ENCODE measurements at places on chromosomes 12 and 14.

DNA sequence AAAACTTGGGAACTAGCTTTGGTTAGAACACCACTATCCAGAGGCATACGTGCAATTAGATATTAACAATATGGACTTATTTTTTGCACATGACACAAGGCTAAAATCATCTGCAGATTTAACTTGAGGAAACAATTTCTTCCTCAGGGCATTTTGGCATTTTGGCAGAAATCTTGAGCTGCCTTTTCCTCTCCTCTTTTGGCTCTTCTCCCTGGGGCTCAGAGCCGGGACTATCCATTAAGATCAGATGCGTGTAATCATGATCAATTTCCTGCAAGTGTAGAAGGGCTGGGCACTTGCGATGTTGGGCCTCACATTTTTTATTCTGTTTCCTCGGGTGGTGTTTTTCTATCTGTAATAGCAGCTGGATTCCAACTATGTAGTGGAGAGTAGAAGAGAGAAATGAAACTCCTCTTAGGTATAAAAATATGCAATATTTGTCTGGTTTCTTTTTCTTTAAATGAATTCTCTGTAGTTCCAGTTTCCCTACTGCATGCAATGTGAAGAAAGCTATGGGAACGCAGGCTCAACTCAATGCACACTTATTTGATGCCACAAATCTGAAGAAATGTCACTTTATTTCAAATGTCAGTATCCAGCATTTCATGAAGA, 1010.8 kb downstream of the FLRT2 start:
- DNase-seq: no peak

- no peak for DNase-seq
Measured at GRCh38 chr12:50065726-50066310, 8.4 kb downstream of the ASIC1 start.

- DNase-seq: no peak
Measured at GRCh38 chr12:128761379-128761790, 62.4 kb downstream of the SLC15A4 start.

GRCh38 chr14:79732911-79733655, 478.2 kb downstream of the DIO2 start:
- DNase-seq: no peak

DNA sequence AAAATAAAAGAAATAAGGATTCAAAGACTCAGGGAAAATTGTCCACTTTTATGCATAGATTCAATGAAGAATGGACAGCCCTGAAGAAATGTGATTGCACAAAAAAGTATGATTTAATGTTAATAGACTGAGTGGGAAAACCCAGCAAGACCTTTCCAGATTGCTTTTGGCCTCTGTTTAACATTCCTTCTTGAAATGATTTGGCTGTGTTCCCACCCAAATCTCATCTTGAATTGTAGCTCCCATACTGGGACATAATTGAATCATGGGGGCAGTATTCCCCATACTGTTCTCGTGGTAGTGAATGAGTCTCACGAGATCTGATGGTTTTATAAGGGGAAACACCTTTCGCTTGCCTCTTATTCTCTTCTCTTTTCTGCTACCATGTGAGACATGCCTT, 1316.9 kb upstream of the SEL1L start:
- no peak for DNase-seq

- no peak for DNase-seq
Measured at GRCh38 chr12:26058308-26058707, 66.5 kb downstream of the BHLHE41 start.

- DNase-seq: no peak
Measured at GRCh38 chr12:2860170-2860569, 3.3 kb upstream of the TEX52 start.

DNA sequence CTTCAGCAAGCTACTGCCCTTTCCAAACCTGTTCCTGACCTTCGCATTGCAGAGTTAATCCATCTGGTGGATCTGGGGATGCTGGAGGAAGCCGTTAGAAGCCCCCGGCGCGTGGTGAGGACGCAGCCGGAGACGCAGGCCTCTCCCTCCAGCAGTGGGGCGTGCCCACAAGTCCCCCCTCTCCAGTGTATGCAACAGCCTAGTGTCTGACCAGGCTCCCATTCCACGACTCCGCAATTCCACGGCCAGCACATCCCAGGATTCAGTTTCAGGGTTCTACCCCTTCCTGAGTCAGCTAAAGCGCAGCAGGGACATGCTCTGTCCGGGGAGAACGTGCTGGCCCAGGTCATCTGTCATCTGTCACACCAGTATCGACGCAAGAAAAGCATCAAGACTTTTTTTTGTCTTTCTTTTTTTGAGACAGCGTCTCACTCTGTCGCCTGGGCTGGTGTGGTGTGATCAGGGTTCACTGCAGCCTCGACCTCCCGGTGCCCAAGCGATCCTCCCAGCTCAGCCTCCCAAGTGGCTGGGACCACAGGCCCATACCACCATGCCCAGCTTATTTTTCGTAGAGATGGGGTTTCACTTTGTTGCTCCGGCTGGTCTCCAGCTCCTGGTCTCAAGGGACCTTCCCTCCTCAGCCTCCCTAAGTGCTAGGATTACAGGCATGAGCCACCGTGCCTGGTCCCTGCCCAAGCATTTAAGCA, 8.0 kb upstream of the DYNC1H1 start:
- no peak for DNase-seq

- DNase-seq: no peak
Measured at GRCh38 chr12:82955043-82955442, 268.3 kb downstream of the TMTC2 start.

GRCh38 chr12:130469552-130469951, 131.9 kb downstream of the PIWIL1 start:
- DNase-seq: no peak

GRCh38 chr12:68043435-68043834, 54.2 kb downstream of the IFNG-AS1 start:
- no peak for DNase-seq

- no peak for DNase-seq
Measured at GRCh38 chr12:66036317-66036716, 94.2 kb downstream of the LLPH start.

- DNase-seq: no peak
Measured at GRCh38 chr14:71397371-71397770, 490.1 kb downstream of the PCNX1 start.

GRCh38 chr12:94179723-94180122, 31.3 kb downstream of the PLXNC1 start:
- DNase-seq: no peak

- no peak for DNase-seq
Measured at GRCh38 chr12:106171117-106171750, 32.5 kb upstream of the NUAK1 start.

GRCh38 chr12:95181103-95181502, 36.2 kb downstream of the FGD6 start:
- DNase-seq: no peak

DNA sequence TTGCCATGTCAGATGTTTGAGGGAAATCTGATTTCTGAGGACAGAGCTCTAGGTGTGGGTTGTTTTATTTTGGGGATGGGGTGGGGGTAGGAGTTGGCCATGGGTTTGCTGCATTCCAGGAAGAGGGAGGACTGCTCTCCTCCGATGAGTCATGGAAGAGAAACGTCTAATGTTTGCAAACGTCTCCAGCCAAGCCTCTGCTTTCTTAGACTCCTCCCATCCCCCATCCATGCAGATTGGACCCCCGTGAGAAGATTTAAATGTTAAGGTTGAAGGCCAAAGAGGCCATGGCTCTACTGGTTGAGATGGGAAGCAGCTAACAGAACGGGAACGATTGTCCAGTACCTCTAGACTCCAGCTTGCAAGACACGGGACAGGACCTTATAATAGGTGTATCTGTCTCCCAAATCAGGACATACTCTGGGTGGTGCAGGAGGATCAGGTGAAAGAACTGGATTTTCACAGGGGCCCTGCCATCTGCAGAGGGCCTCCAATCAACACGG, 11.4 kb upstream of the ATP2A2 start:
- no peak for DNase-seq

DNA sequence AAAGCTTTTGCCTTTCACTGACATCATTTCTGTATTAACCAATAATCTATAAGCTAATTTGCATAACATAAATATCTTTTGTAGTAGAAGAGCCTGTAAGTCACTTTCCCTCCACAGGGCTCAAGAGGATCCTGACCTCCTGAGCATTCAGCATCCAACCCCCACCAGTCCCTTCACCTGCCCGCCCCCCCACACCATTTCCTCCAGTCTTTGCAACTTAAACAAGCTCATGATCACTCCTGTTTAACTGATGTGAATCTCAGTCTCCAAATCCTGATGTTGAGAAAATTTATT, 12.0 kb upstream of the CRY1 start:
- DNase-seq: no peak

GRCh38 chr12:66503746-66504145, 175.1 kb downstream of the GRIP1 start:
- no peak for DNase-seq

DNA sequence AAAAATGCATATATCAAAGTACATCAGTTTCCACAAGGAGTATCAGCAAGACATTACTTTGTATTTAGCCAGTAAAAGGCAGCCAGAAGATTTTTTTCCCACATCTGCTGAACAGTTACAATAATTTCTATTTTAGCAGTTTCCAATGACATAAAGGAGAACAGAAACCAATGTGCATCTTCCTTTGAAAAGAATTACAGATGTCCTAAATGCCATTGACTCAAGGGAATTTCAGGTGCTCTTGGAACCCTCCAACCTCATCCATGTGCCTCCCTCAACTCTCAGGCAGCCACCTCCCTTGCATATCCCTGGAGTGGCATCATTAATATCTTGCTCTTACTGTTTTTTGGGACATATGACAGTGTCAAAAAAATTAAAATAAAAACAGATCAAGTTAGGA, 62.2 kb upstream of the ST8SIA1 start:
- no peak for DNase-seq

DNA sequence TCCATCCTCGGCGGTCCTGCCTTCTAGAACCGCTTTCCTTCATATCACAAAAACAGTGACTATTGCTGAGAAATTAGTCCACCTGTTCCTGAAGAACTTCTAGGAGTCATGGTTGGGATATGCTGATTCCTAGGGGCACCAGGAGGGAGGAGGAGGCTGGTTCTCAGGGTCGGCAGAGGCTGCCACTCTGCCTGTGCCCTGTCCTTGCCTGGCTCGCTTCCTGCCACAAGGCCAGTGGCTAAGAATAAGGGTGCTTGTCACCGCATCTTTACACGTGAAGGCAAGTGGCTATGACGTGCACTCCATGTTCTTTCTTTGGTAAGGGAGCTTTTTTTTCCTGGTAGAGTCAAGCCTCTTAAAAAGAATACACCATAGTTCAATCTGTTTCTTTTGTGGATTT, 18.7 kb upstream of the DGLUCY start:
- no peak for DNase-seq

- no peak for DNase-seq
Measured at GRCh38 chr14:100864960-100865681, 38.4 kb downstream of the RTL1 start.

DNA sequence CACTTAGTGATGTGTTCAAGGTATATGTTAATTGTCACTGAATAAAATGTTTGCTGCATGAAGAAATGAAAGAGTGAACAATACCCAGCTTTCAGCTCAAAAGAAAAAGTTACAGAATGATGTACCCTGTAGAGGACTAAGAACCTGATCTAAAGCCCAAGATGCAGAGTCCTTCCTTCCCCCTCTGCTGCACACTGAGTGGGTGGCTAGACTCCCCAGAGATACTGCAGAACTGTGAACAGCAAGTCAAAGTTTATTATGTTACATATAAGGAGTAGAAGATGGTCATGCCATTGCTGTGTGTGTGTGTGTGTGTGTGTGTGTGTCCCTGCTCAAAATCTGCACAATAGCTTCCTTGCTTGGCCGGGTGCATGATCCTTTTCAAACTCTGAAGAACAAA, 83.9 kb downstream of the RPAP3 start:
- no peak for DNase-seq

GRCh38 chr12:52651726-52652261, at the start of gene KRT2:
Gene KRT2, minus strand, starts transcription at chr12:52652211. Its CDS starts 69 bp downstream, at chr12:52652142.
- no peak for DNase-seq

DNA sequence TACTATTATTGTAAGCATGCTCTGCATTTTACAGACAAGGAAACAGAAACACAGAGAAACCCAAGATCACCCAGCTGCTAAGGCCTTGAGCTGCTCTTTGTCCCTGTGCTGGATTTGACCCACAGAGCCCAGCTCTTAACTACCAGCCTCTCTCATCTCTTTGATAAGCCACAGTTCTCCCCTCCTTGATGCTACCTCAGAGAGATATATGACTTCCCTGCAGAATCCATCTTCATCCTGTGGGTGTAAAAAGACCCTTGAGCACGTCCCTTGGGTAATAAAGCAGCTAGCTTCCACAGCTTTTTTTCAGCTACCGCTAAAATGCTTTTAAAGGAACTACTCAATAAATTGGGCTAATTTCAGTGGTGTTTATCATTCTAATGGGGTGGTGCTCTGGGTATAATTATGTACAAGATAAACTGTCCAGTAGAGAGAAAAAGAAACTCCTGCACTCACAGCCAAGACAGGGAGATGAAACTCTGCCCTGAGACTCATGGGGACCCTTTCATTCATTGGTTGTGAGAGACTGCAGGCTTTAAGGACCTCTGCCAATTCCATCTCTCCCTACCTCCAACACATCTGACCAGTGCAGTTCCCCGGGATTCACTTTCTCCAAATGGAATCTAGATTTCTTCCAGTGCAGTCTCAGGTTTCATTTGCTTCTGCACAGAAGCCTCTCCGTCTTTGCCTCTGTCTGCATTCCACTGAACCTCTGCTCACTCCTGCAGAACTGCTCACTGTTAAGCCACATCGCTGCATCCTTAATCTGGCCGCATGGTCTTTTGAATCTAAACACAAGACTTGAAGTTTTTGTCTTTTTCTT, 24.7 kb upstream of the NTF3 start:
- DNase-seq: no peak

DNA sequence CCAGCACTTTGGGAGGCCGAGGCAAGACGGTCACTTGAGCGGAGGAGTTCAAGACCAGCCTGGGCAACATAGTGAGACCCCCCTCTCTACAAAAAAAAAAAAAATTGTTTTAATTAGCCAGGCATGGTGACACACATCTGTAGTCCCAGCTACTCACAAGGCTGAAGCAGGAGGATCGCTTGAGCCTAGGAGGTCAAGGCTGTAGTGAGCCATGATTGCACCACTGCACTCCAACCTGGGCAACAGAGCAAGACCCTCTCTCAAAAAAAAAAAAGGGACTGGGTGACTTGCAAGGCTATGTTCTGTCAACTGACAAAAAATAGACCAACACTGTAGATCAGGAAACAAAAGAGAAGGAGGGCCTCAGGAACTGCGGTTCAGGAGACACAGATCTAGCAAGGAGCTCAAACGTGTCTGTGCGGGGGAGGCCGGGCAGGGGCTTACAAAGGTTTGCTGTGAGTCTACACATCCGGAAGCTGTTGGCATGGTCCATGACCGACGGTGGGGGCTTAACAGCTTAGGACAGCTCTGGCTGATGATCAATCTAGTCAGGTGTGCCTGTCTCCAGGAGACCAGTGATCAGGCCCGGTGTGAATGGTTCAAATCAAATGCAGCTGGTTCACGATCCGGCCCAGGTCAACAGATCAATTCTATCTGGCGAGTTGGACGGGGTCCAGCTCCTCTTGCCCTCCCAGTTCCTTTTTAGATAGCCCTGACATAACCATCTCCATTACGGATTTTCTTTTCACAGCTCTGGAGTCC, 31.7 kb upstream of the INF2 start:
- no peak for DNase-seq

- no peak for DNase-seq
Measured at GRCh38 chr14:59826150-59826549, 44.4 kb downstream of the RTN1 start.

All from NCI-H146 (cell line).